ENCODE measurements at places on chromosomes 5 and 9.

DNA sequence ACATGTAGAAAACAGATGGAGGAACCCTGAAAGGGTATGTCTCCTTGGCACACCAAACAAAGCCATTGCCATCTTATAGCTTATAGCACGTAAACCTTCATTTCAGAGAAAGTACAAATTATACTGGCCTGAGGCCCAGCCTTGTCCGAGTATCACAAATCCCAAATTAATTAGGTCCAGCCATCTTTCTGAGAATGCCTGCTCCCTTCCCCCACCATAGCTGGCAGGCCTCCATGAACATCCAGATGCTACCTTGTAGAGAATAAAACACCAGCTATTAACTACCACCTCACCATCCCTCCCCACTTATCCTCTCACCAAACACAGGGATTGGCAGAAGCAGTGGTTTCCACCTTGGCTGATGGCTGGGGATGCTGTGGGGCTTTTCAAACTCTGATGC is 224.0 kb downstream of the SPOCK1 start:
- no peak for DNase-seq

DNA sequence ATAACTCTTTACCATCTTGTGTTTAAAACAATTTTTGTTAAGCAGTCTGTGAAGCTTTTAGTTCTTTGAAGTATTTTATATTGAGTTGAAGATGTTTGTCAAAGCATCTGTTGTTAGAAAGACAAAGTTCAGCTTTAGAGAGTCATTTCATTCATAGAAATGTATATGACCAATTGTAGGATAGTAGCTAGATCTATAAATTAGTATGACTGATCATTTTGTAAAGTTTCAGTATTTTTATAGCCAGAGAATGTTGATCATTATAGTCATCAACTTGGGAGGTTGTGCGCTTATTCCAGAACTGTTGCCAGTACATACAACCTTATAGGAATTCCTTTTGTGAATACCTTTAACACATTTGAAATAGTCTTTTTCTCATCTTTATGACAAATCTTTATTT is 5.2 kb downstream of the NIPBL start:
- DNase-seq: no peak

- DNase-seq: no peak
Observed at GRCh38 chr5:81879936-81880335, 91.9 kb upstream of the ATG10 start.

GRCh38 chr5:155728857-155729683 is 597.9 kb upstream of the SGCD start:
- peak; percentile 31 for DNase-seq

GRCh38 chr5:6084376-6084775 is 294.0 kb downstream of the MED10 start:
- DNase-seq: no peak

- no peak for DNase-seq
Observed at GRCh38 chr9:19320495-19320894, 59.5 kb downstream of the RPS6 start.

GRCh38 chr5:143170104-143170503 is 233.4 kb downstream of the NR3C1 start:
- DNase-seq: no peak

DNA sequence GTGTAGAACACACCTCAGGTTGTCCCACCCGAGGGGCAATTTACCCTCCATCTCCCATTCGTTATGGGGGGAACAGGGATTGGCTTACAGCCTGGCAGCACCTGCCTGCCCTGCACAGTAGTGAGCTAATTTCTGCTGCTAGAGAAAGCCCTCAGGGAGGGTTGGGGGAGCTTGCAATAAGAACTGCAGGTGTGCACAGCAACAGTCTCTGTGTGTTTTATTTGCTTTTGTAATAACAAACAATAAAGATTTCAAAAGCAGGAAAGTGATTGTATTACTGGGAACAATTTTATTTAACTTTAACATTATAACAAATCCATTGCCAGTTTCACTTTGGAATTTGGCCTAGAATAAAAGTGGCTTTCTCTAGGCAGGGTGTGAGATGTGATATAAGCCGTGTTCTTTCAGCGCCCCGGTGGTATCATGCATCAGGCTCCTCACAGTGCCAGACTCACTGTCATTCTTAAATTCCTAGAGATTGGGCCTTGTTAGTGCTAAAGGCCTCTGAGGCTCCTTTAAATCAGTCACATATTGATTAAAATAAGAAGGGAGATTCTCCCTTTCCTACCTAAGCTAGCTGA is 81.1 kb downstream of the RMI1 start:
- no peak for DNase-seq

GRCh38 chr9:134473141-134474054 is 147.1 kb downstream of the RXRA start:
- DNase-seq: no peak

- no peak for DNase-seq
Observed at GRCh38 chr5:11941566-11941965, 37.3 kb upstream of the CTNND2 start.

- no peak for DNase-seq
Observed at GRCh38 chr9:128108269-128109049, 19.1 kb downstream of the PTGES2 start.

All from adipocyte (in vitro differentiated cells).